ENCODE measurements at places on chromosomes 2 and 18.

DNA sequence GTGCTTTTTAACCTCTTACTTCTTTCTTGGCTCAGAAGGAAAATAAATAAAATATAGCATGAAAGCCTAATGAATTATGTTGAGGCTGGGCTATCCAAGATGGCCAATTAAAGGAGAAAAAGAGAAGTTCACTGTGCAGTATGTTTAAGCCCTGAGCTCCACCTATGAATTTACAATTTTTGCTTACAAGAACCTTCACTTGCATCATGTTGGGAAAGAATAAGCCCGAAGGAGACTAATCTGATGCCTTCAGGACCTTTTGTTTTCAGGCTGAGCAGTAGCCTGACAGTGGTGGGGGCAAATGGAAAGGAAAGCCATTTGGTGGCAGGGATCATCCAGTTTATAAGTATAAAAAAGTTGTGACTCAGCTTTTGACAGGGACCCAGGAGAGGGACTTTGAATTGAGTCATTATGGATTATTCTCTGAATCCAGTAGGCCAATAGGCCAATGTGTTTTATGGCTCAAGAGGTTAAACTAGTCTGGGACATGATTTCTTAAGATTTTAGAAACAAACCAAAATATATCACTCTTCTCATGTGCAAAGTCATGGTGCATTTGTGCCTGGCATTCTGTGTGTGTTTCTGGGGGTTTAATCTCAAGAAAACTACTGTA lies 56.9 kb downstream of the E2F6 start:
- no peak for DNase-seq

- DNase-seq = no peak
Observed at GRCh38 chr2:179049203-179049545, 763 bp downstream of the CCDC141 start.

GRCh38 chr2:208872591-208872990 lies 466.0 kb downstream of the PTH2R start:
- no peak for DNase-seq

DNA sequence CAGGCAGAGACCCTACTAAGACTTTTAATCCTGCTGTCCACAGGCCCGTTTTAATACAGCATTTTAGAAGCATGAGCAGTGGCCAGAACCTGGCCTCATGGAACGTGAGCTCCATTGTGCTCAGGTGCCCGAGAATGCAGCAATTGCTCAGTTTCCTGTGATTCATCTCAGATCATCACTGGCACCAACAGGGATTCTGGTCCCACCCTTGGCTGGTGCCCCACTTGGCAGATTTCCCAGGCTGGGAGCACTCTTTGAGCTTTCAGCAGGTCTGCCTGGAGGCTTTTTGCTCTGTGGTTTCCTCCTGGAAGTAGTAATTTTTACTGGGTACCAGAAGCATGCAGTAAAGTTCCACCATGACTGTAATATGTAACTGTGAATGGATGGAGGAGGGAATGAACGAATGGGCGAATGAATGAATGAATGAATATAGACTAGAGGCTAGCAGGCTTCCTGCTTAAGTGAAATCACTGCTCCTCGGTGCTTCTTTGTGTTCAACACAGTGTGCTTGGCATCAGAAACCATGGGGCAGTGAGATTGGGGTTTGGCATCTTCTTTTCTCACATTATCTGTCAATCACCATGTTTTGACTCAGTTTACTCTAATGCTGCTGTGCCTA lies 312.9 kb downstream of the PRKCE start:
- no peak for DNase-seq

GRCh38 chr2:8710951-8711350 lies 29.1 kb downstream of the ID2 start:
- no peak for DNase-seq

GRCh38 chr2:127164761-127165538 lies 55.1 kb downstream of the CYP27C1 start:
- no peak for DNase-seq

GRCh38 chr18:11784674-11785304 lies 66.4 kb upstream of the CHMP1B start:
- no peak for DNase-seq

- DNase-seq = no peak
Observed at GRCh38 chr18:6629635-6630140, 99.8 kb upstream of the ARHGAP28 start.

DNA sequence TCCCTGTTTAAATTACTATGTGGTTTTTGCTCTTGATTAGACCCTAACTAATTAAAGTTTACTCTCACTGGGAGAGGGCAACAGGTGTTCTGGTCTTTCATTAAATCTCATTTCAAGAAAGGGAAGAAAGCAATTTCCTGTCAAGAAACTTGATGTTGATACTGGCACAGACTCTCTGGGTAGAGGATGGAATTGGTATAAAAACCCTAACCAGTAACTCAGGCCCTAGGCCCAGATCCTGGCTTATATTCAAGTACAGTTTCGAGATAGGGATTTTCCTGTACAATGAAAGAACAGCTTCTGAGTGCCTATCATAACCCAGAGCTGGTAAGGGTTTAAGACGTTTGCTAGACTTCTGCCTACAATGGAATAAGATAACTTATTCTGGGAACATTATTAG lies 61.6 kb upstream of the ACYP2 start:
- DNase-seq = no peak

- no peak for DNase-seq
Observed at GRCh38 chr2:9483107-9483506, 8.8 kb downstream of the IAH1 start.

DNA sequence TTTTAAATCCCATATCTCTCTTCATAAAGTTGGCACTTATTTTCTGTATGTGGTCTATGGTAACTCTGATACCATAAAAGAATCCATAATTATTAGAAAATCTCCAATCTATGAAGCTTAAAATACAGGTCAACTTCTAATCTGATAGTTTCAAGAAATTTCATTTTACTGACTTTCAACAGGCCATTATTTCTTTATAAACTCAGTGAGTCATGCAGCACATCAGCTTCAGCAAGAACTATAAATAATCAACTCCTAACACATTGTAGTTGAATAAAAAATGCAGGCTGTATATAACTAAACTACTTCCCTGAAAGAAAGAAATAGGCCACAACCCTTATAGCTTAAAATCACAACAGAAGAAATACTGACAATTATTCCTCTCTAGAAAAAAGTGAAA lies 204.3 kb upstream of the CCDC150 start:
- no peak for DNase-seq

DNA sequence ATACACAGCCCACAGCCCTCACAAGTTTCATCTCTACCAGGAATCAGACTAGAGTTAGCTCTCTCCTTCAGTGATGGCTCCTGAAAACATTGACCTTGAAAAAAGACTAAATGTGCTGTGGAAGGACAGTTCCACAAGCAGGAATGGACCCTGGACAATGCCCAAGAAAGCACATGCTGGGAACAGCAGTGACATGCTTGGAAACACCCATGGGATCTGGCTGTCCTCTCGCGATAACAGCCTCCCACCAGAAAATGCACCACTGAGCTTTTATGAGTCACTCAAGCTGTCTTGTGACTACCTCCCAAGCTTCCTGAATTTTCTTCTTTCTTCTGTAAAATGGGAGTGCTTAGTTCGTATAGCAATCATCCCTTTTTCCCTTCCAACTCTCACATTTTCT lies 269.2 kb downstream of the LRATD1 start:
- no peak for DNase-seq

- no peak for DNase-seq
Observed at GRCh38 chr2:19367326-19367725, 8.9 kb upstream of the OSR1 start.

- DNase-seq = no peak
Observed at GRCh38 chr2:102061286-102061699, 69.5 kb downstream of the IL1R2 start.

DNA sequence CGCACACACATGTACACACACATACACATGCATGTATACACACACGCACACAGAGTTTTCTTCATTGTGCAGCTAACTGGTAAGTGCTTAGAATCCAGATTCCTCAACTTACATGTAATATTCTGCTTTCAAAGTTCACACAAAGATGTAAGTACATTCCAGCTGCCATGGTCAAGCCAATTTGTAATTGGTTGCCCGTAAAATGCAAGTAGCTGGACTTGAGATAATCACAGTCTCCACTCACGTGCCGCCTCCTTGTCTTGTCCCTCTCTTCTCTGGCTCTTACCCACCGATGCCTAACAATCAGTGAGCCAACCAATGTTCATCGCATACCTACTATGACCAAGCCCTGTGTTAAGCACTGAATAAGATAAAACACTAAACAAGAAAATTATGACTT lies 77.8 kb downstream of the SOCS6 start:
- no peak for DNase-seq

DNA sequence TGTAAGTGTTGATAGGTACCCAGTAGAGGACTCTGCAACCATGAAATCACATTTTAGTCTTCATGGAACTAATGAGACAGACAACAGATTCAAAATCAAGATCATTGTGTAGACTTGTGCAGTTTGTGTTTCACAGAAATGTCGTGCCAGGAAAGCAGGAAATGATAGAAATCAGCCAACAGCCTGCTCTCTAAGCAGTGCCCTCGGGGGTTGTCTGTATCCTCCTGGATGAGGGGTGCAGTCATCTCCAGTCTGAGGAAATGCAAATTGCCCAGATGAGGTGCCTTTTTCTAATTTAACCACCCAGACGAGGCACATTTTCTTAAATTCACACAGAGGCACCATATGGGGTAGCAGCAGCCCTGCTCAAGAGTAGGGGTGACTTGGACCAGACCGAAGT lies 663.1 kb downstream of the XIRP2 start:
- no peak for DNase-seq

- DNase-seq = no peak
Observed at GRCh38 chr2:241003830-241004564, 5.6 kb downstream of the SNED1 start.

DNA sequence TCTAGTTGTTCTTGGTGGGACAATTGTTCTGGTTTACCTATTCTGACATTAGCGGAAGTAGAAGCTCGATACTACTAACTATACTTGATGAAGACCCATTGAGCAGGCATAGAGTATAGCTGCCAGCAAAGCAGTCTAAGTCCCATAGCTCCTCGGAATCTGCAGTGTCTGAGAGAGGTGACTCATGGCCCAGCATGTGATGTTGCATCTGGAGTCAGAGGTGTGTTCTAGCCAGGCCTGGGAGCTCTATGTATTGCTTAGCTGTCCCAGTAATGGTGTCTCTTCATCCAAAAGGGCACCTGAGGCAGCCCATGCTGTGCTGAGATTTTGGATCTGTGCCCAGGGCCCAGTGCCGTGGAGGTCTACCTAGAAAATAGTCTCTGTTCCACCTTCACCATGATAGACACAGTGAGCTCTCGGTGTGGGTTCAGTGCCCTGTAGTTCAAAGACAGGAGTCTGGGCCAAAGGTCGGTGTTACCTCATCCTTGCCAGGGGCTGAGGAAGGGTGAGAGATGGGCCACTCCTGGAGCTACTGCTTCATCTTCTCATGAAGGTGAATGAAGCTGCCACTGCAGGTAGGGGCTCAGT lies 47.3 kb downstream of the MEX3C start:
- DNase-seq = no peak

GRCh38 chr2:168912901-168913369 lies 11.8 kb downstream of the G6PC2 start:
- no peak for DNase-seq

- no peak for DNase-seq
Observed at GRCh38 chr2:42978175-42978886, 185.9 kb upstream of the HAAO start.

- DNase-seq = peak; percentile 93
Observed at GRCh38 chr2:43127208-43127940, 99.0 kb downstream of the ZFP36L2 start.

DNA sequence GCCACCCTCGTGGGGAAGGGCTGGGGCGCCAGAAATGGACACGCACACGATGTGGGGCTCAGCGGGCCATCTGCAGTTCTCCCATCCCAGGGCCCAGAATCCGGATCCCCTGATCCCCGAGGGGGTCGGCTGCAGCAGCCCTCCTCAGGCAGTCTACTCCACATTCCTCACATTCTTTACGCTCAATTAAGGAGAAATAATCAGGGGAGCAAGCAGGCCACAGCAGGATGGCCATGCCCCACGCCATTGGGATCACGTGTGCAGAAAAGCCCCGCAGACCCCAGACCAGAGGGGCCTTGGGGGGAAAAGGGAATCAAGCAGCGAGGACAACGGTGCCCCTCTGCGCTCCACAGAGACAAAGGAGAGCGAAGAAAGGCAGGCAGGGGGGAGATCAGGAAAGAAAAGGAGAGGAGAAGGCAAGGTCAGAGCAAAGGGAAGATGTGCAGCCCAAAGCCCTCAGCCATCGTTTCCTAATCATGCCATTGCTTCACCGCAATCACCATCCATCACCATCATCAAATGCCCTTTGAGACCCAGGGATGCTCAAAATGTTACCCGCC lies 17.5 kb upstream of the PKDCC start:
- no peak for DNase-seq

DNA sequence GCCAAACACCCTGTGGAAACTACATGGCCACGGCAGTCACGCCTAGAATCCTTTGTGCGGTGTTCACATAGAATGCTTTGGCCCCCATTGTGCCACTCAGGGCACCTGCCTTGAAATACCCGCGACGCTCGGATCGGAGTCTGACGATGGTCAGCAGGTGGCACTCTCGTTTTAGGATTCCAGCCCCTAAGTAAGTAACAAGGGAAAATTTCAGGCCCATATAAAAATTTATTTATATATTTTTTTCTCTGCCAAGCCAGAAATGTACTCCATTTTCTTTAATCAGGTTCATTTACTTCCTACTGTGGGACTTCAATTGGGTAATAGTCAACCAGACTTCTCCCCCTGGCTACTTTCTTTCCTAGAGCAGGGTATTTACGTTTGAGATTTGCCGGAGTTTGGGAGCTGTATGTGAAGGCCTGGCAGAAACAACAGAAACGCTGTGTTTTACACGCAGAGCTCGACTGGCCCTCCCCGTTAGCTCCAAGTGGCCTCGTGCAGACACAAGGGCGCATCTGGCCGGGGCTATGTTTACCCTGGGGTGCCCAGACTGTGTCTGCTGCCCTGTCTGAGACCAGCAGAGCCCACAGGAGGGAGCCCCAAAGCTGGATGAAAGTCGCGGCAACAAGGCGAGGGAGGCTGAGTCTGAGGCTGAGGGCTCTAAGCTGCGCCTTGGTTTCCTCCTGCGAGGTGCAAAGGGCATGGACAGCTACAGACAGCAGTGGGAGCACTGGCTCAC lies 41.6 kb downstream of the LRRC30 start:
- DNase-seq = no peak

DNA sequence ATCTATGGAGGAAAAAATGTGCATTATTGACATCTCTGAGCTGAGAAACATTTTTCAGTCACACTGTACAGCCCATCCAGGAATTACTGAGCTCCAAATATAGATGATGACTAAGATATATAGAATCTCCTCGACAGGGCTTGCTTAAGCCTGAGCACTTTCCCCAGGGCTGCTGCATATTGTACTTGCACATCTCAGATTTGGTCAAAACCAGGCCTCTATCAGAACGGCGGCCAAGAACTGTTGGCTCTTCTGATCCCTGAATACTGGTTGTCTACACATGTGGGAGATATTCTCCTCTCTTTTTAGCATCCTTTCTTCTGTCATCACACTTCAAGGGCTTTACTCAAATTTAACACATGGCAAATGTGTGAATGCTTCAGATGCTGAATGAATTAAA lies 201.5 kb upstream of the SLC35G4 start:
- DNase-seq = no peak

All from stimulated activated CD4-positive, alpha-beta T cell treated with anti-CD3 and anti-CD28 coated beads, TNF-alpha, amount 100 ng/mL, for 1 hour (primary cell).